ENCODE measurements at places on chromosomes 7 and 10.

- DNase-seq, result no peak
Measured at GRCh38 chr7:782718-783449, 49.4 kb upstream of the SUN1 start.

DNA sequence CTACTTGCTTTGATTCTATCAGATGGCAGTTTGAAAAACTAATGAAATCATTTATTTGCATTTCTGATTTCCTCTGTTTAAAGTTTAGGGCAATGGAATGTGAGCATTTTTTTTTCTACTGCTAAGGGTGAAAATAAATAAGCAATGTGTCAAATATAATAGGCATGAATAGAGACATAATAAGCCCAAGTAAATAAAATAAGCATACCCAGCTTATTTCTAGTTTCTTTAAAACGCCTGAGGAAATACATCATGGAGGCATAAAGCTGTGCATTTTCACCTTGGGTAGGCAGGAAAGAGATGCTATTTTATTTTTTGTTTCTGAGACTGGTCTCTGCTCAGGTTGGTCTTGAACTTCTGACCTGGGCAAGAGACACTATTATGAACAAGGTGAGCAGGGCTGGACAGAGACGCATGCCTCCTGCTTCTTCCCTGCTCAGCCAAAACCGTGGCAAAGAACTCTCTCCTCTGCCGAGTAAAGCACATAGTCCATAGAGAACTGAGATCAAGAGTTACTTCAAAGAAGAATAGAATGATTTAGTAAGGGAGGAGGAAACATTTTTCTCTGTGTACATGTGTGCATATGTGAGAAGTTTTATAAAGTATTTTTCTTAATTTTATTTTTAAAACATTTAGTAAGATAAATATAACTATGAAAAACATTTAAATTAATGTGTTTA, 138.1 kb downstream of the GNAI1 start:
- no peak for DNase-seq

GRCh38 chr7:158949359-158949758, 93.0 kb downstream of the DYNC2I1 start:
- no peak for DNase-seq

DNA sequence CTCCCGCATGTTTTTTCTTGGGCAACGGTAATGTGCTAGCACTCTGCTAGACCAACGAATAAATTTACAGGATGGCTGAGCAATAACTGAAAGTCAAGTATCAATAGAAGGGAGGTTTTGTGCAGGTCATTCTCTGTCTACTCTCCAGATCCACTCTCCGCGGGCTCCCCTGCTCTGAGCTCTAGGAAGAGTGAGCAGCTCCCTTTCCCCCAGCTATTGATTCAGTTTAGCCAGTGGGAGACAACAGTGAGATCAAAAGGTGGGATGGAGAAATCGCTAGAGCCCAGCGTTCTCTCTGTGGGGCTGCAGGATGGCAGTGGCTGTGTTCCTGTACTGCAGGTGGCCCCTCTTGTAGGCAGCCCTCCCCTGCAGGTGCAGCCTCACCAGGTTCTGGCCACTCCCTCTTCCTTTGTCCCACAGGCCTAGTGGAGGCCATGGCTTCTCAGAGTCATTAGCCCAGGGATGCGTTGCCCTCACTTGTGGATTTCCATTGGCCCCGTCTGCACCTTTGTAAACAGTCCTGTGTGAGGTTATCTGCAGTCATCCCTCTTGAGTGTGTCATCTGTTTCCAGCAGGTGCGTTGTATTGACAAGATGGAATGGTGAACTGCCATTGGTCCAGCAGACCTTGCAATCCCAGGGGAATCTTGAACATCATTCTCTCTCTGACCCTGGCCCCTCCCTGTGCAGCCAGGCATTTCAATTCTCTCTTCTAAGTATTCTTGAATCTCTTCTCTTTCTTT, 11.1 kb downstream of the MSRB2 start:
- no peak for DNase-seq

- DNase-seq, result no peak
Measured at GRCh38 chr7:141074162-141074991, 513 bp downstream of the TMEM178B start.

DNA sequence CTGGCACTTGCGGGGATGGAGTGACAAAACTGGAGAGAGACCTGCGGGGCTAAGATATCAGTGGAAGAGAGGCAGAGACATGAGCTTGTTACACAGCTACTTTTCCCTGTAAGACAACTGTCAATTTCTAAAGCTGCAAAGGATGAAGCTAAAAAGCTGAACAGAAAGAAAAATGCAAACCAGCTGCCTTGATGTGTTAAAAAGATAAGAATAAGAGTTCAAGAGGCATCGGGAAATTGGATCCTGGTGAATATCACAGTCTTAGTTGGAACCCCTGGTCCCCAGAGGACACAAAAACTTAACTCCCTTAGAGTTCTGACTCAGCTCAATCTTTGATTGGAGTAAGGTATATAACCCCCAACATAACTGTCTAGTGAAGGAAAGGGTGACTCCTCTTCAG, 38.8 kb downstream of the VPS41 start:
- DNase-seq, result no peak

DNA sequence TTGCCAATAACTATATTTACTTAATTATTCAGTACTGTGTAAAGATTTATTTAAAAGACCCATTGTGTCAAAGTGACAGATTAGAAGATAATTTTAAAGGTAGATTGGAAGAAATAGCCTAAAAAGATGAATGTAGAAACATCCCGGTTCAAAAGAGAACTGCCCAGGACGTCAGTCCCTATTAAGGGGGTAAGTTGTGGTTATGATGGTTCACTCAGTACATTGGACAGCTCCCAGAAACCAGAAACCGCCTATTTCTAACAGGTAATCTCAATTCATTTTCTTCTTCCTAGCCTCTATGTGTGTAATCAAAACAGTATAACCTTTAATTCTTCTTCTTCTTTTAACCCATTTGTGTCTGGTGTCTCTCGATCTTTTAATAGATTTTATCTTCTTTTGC, 1.5 kb upstream of the FERD3L start:
- no peak for DNase-seq
